Activated CD8-positive, alpha-beta T cell treated with anti-CD3 and anti-CD28 coated beads for 36 hours (primary cell): ENCODE measurements at places on chromosomes 1 and 21. TPM values are rescaled to one million over a fixed set of nuclear protein-coding genes. Genes with fewer than 3 reads are reported as not detected.

GRCh38 chr1:94325377-94326302 lies 88.3 kb upstream of the ARHGAP29 start:
- H3K4me3 ChIP-seq = no peak overlapping the region
- no peaks in the 10 kb centered on the region for H3K36me3 ChIP-seq
- DNase-seq = no peak
- H3K4me1 ChIP-seq = no peaks in the 10 kb centered on the region

Gene EFNA4
- total RNA-seq = 7.1 TPM

GRCh38 chr1:110781525-110781924 lies 91.4 kb upstream of the CD53 start:
- H3K27ac ChIP-seq = no peak overlapping the region
- peaks cover 2% of the 10 kb centered on the region for H3K27me3 ChIP-seq
- H3K4me1 ChIP-seq = peaks cover 40% of the 10 kb centered on the region
- no peak for DNase-seq
- H3K4me3 ChIP-seq = no peak overlapping the region
- H3K36me3 ChIP-seq = no peaks in the 10 kb centered on the region

- peak within 1 kb of the TSS; percentile 42 for H3K27ac ChIP-seq
- no peaks in the 10 kb centered on the region for H3K27me3 ChIP-seq
- H3K4me3 ChIP-seq = peak within 1 kb of the TSS; percentile 77
Observed at GRCh38 chr1:115089420-115090185, at the start of gene TSPAN2. Gene TSPAN2 (minus strand): TSS chr1:115089503. CDS start chr1:115089432, 71 bp downstream.

- DNase-seq = peak; percentile 75
- H3K4me3 ChIP-seq = peak overlapping the region; percentile 66
- no peaks in the 10 kb centered on the region for H3K36me3 ChIP-seq
- peaks cover 6% of the 10 kb centered on the region for H3K27me3 ChIP-seq
- peaks cover 22% of the 10 kb centered on the region for H3K4me1 ChIP-seq
- no peak overlapping the region for H3K27ac ChIP-seq
Observed at GRCh38 chr1:2046174-2046917, 3.9 kb upstream of the PRKCZ start.

GRCh38 chr1:105138458-105138893 lies 1388.8 kb downstream of the AMY1C start:
- H3K4me1 ChIP-seq = no peaks in the 10 kb centered on the region
- H3K36me3 ChIP-seq = no peaks in the 10 kb centered on the region
- DNase-seq = no peak
- no peak overlapping the region for H3K4me3 ChIP-seq
- H3K27ac ChIP-seq = no peak overlapping the region
- H3K27me3 ChIP-seq = no peaks in the 10 kb centered on the region

Gene NBPF10
- total RNA-seq = 1.6 TPM

GRCh38 chr1:226279498-226279897 lies 29.5 kb downstream of the LIN9 start:
- no peaks in the 10 kb centered on the region for H3K4me1 ChIP-seq
- DNase-seq = no peak
- H3K27me3 ChIP-seq = no peaks in the 10 kb centered on the region

- no peak overlapping the region for H3K4me3 ChIP-seq
- peaks cover 4% of the 10 kb centered on the region for H3K27me3 ChIP-seq
- H3K27ac ChIP-seq = no peak overlapping the region
- no peaks in the 10 kb centered on the region for H3K4me1 ChIP-seq
Observed at GRCh38 chr1:245688536-245689453, 534.0 kb downstream of the KIF26B start.

DNA sequence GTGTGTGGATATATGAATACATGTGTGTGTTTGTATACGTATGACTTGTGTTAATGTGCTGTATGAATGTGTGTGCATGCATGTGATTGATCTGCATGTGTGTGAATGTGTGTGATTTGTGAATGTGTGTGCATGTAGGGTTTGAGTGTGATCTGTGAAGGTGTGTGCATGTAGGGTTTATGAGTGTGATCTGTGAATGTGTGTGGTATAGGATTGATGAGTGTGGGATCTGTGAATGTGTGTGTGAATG lies 88.2 kb downstream of the STUM start:
- DNase-seq = no peak
- no peak overlapping the region for H3K27ac ChIP-seq
- peaks cover 41% of the 10 kb centered on the region for H3K36me3 ChIP-seq
- H3K4me3 ChIP-seq = no peak overlapping the region
- peaks cover 57% of the 10 kb centered on the region for H3K4me1 ChIP-seq
- no peaks in the 10 kb centered on the region for H3K27me3 ChIP-seq

DNA sequence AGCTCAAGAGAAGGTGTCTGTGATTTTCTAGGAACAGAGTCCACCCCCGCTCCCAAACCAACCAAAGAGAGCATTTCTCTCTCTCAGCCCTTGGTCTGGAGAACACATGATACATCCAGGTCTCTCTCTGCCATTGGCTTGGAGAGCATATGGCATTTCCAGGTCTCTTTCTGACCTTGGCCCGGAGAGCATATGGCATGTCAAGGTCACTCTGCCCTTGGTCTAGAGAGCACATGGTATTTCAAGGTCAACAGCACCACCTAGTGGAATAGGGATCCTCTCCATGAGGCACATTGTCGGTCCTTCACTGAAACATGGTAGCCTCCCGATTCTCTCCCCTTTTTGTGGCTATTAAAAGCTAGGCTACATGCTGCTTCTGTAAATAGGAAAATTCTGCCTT lies 437.7 kb upstream of the OLFM3 start:
- H3K4me1 ChIP-seq = no peaks in the 10 kb centered on the region
- no peaks in the 10 kb centered on the region for H3K27me3 ChIP-seq
- no peak overlapping the region for H3K27ac ChIP-seq
- peak; percentile 11 for DNase-seq

DNA sequence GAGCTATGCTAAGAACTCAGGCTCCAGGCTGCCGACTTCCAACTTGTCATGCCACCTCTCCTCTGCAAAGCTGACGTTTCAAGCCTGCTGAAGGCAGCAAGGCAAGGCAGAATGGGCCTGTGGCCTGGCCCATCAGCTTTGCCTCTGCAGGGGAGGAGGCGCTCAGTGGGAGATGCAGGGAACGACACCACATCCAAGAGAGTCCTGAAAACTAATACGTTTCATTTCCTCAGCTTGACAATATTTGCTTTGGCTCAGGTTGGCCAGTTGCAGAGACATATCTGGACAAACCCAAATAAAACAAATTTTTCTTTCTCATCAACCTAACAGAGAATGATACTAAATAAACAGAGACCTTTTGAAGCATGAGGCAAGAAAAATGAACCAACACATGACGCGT lies 35.3 kb downstream of the BEND5 start:
- peaks cover 66% of the 10 kb centered on the region for H3K36me3 ChIP-seq
- no peak for DNase-seq
- no peaks in the 10 kb centered on the region for H3K27me3 ChIP-seq
- H3K4me3 ChIP-seq = no peak overlapping the region
- no peak overlapping the region for H3K27ac ChIP-seq

DNA sequence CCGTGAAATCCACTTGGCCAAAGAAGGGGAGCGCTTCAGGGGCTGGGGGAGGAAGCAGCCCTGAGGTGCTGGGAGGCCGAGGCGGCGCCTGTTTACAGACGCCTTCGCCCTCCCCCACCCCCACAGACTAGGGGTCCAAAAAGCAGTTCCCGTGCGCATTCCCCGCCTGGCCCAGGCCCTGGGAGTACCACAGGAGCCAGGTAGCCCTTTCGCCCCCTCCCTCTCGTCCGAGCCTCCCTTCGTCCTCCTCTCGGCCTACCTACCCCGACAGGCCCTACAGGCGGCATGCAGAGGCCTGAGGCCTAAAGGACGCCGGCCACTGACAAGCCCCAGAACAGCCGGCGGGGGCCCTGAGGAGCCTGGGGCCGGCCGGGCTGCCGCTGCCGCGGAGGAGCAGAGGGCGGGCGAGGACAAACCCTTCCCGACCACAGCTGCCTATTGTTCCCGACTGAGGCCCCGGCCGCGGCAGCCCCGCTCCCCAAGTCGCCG lies 522 bp downstream of the RC3H1 start:
- peak overlapping the region; percentile 82 for H3K4me3 ChIP-seq
- H3K27ac ChIP-seq = peak overlapping the region; percentile 78
- peaks cover 13% of the 10 kb centered on the region for H3K36me3 ChIP-seq
- peaks cover 38% of the 10 kb centered on the region for H3K4me1 ChIP-seq
- H3K27me3 ChIP-seq = no peaks in the 10 kb centered on the region

- H3K36me3 ChIP-seq = no peaks in the 10 kb centered on the region
- H3K4me1 ChIP-seq = no peaks in the 10 kb centered on the region
- no peak overlapping the region for H3K4me3 ChIP-seq
- no peak overlapping the region for H3K27ac ChIP-seq
Observed at GRCh38 chr1:20401405-20402010, 84.5 kb downstream of the CAMK2N1 start.

DNA sequence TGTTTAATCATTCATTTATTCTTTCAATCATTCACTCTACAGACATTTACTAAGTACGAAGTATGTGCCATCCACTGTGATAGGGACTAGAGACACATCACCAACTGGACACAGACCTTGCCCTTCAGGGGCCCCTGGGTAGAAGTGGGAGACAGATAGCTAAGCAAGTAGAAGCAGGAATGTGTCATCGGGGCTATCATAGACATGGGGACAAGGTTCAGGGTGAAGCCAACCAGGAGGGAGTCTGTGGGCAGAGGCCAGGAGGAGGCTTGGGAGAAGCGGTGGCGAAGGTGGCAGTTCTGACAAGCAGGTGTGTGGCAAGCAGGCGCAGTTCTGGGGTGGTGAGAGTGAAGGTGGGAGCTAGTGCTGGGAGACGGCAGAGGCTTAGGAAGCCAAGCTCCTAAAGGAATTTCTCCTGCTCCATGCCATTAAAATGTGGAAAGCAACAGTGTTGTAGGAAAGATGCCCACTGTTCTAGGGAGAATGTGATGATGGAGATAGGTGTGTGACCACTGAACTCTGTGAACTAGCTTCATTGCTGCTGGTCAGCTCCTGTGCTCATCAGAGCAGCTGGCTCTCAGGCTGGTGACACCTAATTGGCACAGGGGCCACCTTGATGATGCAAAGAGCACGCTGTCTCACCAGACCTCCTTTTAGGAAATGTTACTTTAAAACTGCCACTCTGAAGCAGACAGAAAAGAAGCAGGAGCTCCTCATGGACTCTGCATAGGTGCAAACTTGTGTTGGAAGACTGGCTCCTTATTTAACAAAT lies 79.7 kb upstream of the LPGAT1 start:
- H3K27me3 ChIP-seq = peaks cover 2% of the 10 kb centered on the region
- H3K4me3 ChIP-seq = no peak overlapping the region
- H3K27ac ChIP-seq = no peak overlapping the region
- H3K36me3 ChIP-seq = no peaks in the 10 kb centered on the region

Gene NID1
- 0.07 TPM for total RNA-seq
